ENCODE measurements at places on chromosomes 7 and 10.

GRCh38 chr10:79274279-79275104, 72.8 kb upstream of the PPIF start:
- DNase-seq, result no peak

DNA sequence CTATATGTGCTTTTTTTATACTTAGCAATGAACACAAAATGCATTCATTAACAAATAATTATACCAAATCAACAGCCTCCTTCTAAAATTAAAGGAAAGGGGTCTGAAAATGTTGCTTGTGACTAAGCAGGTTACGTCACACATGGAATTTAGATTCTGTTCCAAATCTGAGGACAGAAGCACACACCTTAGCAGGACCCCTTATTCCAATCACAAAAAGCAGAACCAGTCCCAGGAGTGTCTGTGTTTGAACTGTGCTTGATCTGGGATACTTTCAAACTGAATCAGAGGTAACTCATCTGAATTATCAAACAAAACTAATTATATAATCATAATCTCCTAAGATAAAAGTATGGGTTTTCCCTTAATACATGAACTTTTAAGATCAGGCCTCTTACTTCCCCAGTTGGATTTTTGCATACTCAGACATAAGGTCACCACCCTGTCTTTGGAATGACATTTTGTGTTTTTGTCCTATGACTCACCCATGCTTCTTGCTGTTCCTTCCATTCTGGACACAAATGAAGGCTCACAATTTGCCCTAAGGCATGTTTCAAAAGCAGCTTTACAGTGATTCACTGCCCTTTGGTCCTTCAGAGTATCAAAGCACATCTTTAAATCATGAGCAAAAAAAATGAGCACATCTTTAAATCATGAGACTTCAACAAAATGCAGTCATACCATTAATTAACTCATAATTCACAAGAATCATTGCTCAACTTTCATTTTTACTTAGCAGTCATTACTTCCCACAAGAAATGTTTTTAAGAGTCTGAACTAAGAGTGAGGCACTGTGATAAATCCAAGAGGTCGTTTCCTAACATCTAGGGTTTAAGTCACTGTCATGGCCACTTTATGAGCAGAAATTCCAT, 35.5 kb downstream of the SEMA3C start:
- DNase-seq, result no peak

GRCh38 chr10:1189166-1190051, 133.2 kb downstream of the WDR37 start:
- no peak for DNase-seq

- DNase-seq, result no peak
Observed at GRCh38 chr7:108201766-108202165, 71.6 kb upstream of the LAMB4 start.

DNA sequence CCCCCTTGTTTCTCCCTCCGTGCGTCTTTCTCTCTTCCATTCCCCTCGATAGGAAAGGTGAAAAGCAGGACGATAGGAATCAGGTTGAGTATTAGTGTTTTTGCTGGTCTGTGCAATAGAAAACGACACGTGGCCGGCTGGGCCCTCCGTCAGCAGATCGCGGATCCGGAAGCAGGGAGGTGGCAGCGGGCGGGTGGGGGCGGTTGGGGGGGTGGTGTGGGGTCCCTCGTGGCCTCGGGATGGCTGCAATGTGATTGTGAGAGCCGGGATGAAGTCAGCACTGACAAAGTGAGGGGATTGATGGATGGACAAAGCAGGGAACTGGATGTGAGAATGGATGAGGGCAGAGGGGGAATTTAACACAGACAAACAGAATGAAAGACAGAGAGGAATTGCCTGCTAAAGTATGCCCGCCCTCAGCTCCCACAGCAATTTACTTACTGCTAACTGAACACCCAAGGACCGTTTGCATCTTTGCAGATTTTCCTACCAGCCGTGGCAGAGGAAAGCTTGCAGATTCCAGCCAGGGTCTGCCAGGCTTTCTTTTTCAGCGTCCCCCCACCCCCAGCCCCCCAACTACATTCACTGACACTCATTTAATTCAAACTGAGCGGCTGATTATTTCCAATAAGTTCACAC, 280.9 kb downstream of the LRMDA start:
- DNase-seq, result no peak

- no peak for DNase-seq
Observed at GRCh38 chr10:47049056-47049851, 138.0 kb downstream of the PTPN20 start.

DNA sequence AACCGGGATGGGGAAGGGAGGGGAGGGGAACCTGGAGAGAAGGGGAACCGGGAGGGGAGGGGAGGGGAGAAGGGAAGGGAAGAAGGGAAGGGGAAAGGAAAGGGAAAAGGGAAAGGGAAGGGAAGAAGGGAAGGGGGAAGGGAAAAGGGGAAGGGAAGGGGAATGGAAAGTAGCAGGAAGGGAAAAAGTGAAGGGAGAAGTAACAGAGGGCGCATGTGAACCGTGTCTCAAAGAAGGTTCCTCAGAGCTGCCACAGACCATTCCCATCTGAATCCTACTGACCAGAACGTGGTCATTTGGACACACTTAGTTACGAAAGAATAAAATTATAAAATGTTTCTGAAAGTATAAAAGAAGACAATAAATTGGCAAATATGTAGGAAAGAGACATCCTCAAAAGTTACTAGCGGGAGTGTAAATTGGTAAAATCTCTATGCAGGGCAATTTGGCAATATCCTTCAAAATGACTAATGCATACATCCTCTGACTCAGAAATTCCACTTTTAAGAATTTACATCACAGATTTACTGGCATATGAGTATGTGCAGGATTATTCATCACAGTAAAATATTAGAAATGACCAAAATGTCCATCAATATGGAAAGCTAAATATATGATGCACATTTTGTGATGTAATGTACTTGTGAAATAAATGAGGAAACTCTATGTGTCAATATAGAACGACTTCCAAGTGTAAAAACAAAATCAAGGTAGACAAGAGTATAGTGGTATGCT, 12.9 kb downstream of the C10orf67 start:
- no peak for DNase-seq

DNA sequence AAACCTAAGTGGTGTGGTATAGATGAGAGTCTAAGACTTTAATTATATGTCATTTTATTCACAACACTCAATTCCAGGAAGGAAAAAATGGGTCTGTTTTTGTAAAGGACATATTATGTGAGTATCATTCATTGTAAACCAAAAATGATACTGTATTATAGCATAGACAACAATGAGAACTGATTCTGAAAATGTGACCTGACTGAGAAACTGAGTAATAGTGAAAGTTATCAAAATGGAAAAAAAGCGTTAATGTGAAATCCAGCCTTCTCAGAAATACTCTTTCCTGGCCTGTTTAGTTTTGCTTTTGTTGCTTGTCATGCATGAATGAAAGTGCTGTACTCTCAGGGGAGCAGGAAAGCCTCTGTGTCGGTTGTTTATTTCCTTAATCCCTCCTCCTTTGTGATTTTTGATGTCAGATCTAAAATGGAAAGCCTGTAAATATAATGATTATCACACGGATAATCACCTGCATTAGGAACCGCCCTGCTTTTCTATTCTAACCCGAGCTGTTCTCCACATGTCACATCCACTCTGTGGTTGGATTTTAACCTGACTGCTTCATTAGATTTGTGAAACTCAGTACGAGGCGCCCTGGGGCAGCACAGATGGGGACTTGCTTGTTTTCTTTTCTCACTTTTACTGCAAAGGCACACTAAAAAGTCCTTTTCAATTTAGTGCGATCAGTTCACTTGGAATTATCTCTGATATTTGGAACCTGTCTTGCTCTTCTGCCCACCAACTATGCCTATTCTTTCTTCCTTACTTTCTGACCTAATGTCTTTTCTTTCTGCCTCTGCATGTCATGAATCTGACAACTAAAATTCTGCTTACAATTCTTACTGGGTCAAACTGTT, 240.9 kb upstream of the KAT6B start:
- DNase-seq, result peak; percentile 70

GRCh38 chr7:137609500-137609899, 237.3 kb downstream of the DGKI start:
- peak; percentile 68 for DNase-seq

DNA sequence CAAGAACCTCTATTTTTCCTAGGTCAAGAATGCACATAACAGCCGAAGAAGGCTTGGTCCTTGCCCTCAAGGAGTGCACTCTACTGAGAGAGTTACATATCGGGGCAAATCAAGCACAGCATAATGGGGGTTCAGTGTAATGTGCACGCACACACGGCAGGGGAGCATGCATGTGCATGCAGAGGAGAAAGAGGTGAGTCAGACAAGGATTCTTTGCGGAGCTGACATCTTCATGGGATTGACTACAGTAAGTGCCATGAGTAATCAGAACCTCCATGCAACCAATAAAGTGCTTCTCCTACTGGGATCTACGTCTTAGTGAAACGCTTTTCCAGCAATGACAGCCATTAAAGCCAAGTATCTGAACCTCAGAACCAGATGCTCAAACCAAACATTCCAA, 123.6 kb downstream of the RNF216 start:
- DNase-seq, result no peak

DNA sequence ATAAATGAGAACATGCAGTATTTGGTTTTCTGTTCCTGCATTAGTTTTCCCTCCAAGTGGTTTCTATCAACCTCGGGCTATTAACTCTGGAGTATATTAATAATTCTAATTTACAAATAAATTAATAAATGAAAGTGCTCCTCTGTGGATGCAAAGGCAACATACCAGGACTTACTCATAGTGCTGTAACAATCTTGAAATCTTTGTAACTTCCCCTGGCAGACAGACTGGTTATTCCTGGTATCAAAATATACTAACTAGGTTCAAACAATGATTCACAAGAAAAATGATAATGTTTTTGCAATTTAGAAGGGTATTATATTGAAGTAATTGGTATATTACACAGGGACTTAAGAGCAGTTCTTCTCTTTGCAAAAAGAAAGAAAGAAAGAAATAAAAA, 177.2 kb downstream of the FANK1 start:
- no peak for DNase-seq

DNA sequence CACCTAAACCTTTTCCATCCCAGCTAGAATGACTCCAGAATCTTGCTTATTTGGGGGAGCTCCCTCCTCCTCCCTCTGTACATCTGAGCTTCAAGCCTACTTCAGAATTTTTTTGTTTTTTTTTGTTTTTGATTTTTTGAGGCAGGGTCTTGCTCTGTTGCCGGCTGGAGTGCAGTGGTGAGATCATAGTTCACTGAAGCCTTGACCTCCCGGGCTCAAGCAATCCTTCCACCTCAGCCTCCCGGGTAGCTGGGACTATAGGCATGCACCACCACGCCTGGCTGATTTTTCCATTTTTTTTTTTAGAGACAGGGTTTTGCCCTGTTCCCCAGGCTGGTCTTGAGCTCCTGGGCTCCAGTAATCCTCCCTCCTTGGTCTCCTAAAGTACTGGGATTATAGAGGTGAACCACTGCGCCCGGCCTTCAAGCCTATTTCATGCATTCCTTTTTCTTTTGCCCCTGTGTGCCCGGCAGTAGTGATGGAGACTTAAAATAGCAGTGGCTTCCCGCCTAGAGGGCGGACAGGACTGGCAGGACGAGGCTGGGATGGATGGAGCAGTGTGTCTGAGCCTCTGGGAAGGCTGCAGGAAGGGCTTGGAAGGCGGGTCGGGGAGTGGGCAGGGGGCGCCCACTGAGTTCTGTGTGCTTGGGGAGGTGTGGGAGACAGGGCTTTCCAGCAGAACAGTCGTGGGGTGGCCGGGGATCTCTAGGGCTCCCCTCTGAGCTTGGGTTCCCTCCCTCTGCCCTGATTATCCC, 8.8 kb downstream of the CUX1 start:
- DNase-seq, result peak; percentile 35

GRCh38 chr10:11246752-11247467, 229.2 kb downstream of the CELF2 start:
- no peak for DNase-seq

DNA sequence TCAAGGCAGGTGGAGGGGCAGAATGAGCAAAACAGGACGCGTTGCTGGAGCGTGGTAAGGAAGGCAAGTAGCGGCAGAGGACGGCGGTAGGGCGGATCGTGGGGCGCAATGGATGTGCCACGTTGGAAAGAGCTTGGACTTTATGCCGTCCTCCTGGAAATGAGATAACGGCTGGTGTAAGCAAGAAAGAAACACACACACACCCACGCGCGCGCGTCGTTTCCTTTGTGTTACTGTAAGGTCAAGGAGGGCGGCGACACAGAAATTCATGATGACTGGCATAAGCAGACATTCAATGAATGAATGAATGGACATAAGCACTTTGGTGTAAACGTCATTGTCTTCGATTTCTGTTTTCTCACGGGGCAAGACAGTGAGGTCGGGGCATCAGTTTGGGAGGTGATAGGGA, 683 bp upstream of the ENTPD7 start:
- peak; percentile 65 for DNase-seq

- no peak for DNase-seq
Observed at GRCh38 chr7:50553973-50554372, 11.2 kb downstream of the DDC start.

DNA sequence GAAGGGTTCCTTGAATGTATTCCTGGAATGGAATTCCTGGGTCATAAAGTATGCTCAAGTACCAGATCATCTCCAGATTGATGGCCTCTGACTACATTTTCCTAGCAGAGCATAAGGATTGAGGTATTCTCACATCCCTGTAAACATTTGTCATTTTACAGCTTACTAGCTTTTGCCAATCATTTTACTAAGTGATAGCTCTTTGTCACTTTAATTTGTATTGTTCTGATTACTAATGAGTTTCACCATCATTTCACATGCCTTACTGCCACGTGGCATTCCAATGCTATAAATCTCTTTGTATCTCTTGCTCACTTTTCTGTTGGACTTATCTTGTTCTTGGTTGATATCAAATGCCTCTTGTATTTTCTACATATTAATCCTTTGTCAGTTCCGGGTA, 68.6 kb upstream of the CACNB2 start:
- no peak for DNase-seq

- no peak for DNase-seq
Observed at GRCh38 chr7:98232263-98232585, 19.8 kb downstream of the TECPR1 start.

DNA sequence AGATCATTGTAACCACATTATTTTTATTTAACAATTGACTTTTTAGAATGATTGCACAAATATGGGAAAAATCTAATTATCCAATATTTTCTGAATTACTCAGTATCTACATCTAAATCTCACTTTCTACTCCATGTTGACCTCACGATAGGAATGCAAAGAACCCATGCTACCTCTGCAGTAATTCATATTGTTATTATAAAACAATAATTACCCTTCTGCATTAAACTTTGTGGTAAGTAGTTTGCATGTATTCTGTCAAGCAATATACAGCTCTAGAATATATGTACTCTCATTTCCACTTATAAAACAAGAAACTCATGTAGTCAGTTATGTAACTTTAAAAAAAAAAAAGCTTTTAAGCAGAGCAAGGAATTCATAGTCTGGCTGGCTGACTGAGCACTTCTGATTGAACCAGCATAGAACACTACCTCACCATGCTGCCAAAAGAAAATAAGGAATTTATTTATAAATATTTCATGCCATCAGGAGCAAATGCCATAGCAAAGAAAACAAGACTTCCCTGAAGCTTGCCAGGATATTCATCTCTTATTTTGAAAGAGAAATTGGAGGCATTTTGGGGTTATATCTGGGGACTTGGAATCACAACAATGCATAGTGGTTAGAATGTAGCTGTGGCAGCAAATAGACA, 895.7 kb downstream of the XPNPEP1 start:
- no peak for DNase-seq

GRCh38 chr7:47561715-47562446, 20.0 kb downstream of the TNS3 start:
- DNase-seq, result no peak

- DNase-seq, result no peak
Observed at GRCh38 chr10:52283174-52283573, 30.9 kb upstream of the DKK1 start.
